Activated CD4-positive, alpha-beta T cell treated with anti-CD3 and anti-CD28 coated beads, Interleukin-2, amount 10 ng/mL, durations not matched to agents 24 days and 14 days (primary cell): ENCODE measurements at places on chromosomes 5 and 9.
A peak's percentile ranks its signal among the peaks of the same experiment; 100 is the strongest.

- DNase-seq, result no peak
Observed at GRCh38 chr9:72205513-72205912, 56.3 kb downstream of the GDA start.

DNA sequence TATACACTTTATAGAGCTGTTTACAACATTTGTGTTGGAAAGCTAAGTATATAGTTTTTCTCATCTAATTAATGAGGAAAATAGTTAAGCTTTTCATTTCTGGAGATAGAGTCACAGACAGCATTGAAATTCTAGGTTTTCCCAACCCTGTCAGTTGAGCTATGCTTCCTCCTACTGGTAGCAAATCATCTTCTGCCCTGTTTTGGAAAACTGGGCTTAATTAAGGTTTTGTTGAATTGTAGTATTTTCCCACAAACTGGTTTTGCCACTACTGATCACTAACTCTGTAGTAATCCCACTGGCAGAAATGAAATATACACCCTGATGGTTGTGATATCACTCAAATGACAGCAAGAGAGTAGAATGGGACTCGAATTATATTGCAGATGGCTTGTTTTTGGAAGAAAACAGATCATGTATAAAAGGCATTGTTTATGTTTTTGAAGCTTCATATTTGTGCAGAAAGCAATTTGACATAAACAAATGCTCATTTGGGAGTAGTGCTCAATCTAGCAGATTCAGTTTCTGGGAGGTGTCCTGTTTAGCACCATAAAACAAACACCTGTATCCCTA, 46.6 kb downstream of the CD180 start:
- DNase-seq, result no peak

DNA sequence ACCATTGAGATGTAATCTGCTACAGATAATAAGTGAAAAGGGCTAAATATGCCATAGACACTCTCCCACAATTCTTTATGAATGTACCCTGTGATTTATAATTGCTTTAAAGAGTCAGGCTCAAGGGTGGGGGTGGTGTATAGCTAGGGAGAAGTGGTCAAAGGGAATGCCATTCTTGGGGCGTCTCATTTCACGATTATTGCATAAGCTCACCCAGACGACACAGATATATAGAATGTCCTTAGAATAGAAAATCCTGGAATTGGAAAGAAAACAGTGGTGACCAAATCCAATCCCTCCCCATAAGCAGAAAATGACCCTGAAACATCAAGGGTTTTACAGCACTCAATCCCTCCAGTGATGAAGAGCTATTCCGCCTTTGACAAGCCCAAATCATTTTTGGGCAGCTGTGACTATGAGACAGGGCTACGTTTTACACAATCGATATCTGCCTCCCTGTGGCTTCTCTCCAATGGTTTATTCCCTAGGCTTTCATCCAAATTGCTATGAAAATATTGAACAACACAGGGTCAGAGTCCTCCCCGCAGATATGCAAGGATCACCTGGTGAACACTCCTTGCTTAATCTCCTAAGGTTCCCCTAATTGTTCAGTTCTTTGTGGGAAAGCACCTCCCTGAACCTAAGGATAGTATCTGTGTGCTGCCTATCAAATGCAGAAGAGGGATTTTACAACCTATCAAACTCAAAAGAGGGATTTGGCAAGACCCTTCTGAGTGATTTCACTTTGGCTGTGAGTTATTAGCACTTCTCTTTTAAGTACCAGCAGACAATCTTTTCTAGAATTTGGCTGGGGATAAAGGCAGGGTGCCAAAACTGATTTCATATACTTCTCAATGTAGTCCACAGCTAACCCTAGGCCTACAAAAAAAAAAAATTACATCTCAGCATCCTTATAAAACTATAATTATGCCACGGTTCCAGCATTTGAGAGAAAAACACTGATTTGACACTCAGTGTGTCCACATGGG, 144.9 kb upstream of the CDH6 start:
- DNase-seq, result no peak

GRCh38 chr5:134493461-134494055, 31.9 kb upstream of the JADE2 start:
- no peak for DNase-seq

DNA sequence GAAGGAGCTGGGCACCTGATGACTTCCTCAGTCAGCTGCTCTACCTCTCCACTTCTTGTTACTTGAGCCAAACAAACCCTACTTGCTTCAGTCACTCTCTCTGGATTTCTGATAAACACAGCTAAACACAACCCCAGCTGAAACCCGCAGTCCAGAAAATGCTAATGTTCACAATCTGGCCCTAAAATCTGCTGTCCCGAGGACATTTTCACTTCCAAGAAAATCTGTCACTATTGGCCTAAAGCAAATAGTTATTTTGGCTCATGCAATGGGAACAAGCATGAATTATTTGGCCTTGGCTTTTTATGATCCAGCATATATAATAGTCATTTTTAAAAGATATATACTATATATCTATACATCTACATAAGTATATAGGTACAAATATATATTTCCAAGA, 19.1 kb downstream of the FAM81B start:
- DNase-seq, result no peak

DNA sequence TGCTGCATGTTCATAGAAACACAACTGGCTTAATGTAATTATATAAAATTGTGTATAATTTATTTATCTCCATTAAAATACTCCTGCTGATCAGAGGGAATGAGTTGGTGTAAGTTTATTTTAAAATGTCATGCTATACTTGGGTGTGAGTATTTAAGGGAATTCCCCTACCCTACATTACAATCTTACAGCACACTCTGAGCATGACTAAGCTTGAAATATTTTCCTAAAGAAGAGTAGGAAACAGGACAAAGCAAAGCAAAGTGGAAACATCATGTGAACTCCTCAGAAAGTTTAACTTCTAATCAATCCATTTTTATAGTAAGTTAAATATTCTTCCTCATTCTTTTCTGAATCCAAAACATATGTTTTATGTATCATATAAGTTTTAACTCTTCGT, 1271.3 kb downstream of the EFNA5 start:
- no peak for DNase-seq

DNA sequence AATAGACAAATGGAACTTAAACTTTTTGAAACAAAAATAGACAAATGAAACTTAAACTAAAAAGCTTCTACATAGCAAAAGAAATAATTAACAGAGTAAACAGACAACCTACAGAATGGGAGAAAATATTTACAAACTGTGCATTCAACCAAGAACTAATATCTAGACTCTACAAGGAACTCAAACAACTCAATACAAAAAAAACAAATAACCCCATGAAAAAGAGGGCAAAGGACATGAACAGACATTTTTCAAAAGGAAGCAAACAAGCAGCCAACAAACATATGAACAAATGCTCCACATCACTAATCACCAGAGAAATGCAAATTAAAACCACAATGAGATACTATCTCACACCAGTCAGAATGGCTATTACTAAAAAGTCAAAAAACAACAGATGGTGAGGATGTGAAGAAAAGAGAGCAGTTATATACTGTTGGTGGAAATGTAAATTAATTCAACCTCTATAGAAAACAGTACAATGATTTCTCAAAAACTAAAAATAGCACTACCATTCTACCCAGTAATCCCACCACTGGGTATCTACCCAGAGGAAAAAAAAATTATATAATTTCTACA, 170.8 kb upstream of the RGMB start:
- DNase-seq, result no peak

DNA sequence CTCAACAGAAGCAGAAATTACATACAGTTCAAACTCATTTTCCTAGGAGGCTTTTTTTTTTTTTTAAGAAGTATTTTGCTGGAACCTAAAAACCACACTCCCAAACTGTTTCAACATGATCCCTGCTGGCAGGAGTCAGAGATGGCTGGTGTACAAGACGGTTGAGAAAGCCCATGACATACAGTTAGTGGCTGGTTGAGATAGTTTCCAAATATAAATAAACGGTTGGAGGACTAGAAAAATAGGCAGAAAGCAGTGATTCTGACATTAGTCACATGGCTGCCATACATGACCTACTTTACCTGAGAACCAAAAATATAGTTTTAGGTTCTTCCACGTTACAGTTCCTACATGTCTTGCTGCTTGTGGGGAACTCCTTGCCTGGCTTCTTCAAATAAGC, 31.7 kb upstream of the BASP1 start:
- no peak for DNase-seq

- DNase-seq, result no peak
Observed at GRCh38 chr5:82796643-82797416, 280.4 kb downstream of the TMEM167A start.

- no peak for DNase-seq
Observed at GRCh38 chr5:31781772-31782171, 142.8 kb downstream of the PDZD2 start.

- DNase-seq, result no peak
Observed at GRCh38 chr9:98429613-98430012, 174.2 kb upstream of the TBC1D2 start.

- DNase-seq, result no peak
Observed at GRCh38 chr5:57581772-57582171, 99.2 kb upstream of the ACTBL2 start.

GRCh38 chr5:108813673-108814072, 66.0 kb downstream of the FER start:
- DNase-seq, result no peak

DNA sequence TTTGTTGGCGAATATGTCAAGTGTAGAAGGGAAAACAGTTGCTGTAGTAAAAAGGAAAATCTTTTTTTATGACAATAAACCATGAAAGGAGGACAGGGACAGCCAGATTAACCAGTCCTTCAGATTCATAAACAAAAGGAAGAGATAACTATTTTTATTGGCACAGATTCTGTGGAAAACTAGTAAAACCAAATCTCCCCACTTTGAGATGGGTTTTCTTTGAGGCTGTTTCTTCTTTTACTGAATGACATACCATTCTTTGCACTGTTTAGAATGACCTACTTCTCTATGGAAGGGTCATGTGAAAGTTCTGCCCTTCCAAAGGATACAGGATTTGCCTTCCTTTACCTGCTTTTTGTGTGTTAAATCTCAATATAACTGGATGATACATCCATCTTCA, 13.7 kb downstream of the CAST start:
- DNase-seq, result no peak

- no peak for DNase-seq
Observed at GRCh38 chr9:136840877-136841645, 1.2 kb upstream of the AJM1 start.

DNA sequence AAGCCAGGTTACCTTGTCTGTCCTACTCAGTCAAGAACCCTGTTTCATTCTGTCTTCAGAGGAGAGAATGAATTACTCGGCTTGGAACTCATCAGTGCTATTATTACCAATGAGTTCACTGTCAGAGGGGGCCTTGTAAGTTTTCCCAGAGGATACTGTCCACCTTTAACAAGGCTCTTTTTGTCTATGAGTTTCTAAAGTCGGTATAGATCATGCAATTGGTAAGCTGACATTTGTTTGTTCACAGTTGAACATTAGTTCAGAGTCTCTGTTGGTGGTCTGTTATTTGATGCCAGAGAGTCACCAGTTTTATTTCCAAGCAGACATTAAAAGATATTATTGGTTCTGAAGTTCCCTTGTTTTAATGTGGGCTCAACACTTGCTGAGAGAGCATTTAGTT, 58.1 kb upstream of the DHFR start:
- DNase-seq, result no peak

DNA sequence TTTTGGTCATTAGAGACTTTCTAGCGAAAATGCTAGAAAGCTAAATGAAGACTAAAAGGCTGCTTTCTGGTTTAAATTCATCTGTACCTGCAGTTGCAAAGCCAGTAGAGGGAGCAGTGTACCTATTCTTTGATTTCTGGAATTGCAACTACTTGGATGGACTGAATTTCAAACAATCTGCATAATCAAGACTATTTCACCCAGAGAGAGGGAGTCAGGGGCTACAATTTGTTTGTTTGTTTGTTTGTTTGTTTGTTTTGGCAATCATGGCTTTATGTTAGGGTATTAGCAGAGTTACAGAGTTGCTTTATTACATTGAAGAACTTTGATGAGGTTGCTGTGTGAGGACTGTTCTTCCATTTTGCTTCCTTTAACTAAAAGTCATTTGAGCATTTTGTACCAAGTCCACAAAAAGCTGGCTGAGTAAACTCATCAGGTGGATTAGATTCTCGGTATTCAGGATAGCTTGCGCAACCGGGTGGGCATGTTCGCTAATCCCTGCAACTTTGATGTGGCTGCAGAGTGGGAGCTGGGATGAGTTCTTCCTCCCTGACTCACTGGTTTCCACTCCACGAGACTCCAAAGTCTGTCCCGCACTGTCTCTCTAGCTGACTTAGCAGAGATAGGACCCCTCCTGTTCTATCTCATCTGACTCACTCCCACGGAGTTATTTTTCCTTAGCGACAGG, 80.0 kb upstream of the TUT7 start:
- DNase-seq, result peak; percentile 62

- no peak for DNase-seq
Observed at GRCh38 chr9:5800969-5801738, 31.8 kb downstream of the ERMP1 start.

DNA sequence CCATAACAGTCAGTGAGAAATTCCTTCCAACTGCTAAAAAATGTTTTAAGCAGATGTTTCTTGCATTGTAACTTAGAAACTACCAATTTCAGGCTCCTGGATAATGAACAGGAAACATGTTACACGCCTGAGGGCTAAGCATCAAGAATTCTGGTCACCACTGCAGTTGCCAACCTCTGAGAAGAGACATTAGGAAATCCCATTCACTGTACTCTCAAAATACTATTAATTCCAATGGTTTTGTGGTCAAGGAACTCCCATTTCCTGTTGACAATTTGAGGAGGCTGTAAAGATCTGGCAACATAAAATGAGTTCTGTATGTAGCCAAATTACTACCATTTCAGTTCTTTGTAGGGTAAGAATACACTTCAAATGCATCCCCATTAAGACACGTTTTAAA, 456.0 kb upstream of the MEF2C start:
- no peak for DNase-seq

DNA sequence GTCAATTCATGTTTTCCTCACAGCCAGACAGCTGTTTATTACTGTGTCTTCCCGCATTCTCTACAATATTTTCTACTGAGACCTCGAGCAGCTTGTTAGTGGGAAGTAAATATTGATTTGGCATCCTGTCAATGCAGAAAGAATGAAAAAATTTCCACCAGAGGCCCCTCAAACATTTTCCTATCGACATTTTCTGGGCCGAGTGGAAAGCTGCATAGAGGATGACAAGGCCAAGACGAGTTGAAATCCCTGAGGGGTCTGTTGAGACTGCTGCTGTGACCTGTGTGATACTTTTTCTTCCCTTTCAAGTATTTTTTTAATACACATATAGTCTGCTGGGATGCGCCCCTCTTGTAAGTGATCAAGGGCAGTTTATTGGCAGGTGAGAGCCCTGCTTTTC, 91.4 kb upstream of the SH3GL2 start:
- DNase-seq, result no peak

GRCh38 chr9:130311003-130311402, 45.4 kb downstream of the HMCN2 start:
- DNase-seq, result no peak

- no peak for DNase-seq
Observed at GRCh38 chr5:78841767-78842166, 143.3 kb downstream of the ARSB start.

DNA sequence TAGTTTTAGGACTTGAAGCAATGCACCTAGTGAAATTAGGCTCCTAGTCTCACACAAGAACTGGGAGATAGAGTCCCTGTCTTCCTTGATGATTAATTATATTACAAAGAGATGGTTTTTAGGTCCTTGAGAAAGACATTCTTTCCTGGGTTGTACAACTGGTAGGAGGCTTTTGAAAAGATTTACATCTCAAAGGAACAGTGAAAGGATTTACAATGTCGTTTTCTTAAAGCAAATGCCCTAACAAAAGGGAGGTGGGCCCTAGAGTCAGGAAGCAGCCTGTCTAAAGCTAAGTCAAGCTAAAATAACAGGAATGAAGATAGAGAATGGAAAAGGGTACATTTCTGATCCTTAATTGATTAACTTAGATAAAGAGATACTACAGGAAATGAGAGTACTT, 102.2 kb upstream of the IL7R start:
- peak; percentile 21 for DNase-seq

- DNase-seq, result no peak
Observed at GRCh38 chr5:132474131-132474723, 16.3 kb downstream of the IRF1 start.
